Cardiac ventricle fibroblast (primary cell): ENCODE measurements at places on chromosomes 2 and 18. TPM values are rescaled to one million over a fixed set of nuclear protein-coding genes. Genes with fewer than 3 reads are reported as not detected.

Gene GKN1
- not detected in 2 replicates for total RNA-seq

Gene ZC3H6
- total RNA-seq, result 3.5 and 4.7 TPM in 2 replicates

Gene PLB1
- 0.05 TPM in 1 of 2 replicates, not detected in the other for total RNA-seq

Gene ADAM23
- total RNA-seq, result 4.2 and 5.7 TPM in 2 replicates

Gene ARHGEF33
- 0.12 and 0.59 TPM in 2 replicates for total RNA-seq

Gene CFAP65
- 0.34 TPM in 1 of 2 replicates, not detected in the other for total RNA-seq

Gene ZSWIM2
- not detected in 2 replicates for total RNA-seq

Gene VWA3B
- total RNA-seq, result not detected in 2 replicates
